WERI-Rb-1 (cell line): ENCODE measurements at places on chromosomes 5 and 9.

DNA sequence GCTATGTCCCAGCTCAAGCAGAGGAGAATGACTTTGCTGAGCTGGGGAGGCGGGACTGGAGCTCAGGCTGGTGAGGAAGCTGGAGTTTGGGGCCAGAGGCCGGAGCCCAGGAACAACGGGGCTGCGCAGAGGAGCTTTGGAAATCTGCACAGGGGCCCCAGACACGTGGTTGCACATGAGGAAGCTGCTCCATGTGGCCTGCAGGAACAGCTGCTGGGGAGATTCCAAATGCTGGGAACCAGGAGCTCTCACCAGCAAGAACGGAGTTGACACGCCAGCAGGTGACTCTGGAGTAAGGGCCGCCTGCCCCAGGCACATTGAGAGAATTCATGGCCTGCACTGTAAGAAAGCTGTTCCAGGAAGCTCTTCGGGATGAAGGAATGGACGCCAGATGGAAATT lies 91.0 kb downstream of the OLFM1 start:
- DNase-seq: no peak

GRCh38 chr5:77280036-77280435 lies 69.6 kb downstream of the PDE8B start:
- no peak for DNase-seq

DNA sequence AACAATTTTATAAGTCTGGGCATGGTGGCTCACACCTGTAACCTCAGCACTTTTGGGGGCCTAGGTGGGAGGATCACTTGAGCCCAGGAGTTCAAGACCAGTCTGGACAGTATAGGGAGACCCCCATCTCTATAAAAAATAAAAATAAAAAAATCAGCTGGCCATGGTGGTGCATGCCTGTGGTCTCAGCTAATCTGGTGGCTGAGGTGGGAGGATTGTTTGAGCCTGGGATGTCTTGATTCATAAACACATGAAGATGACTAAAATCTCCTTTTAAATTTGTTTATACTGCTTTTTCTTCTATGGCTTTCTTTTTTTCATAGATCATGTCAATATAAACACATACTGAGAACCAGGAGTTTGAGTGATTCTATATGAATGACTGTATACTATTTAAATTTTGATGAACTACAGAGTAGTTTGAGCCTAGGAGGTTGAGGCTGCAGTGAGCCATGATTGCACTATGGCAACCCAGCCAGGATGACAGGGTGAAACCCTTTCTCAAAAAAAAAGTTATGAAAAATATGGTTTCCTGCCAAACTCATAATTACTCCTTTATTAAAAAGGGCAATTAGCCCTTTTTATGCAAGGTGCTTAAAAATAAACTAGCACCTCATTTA lies 14.2 kb downstream of the RIC1 start:
- DNase-seq: no peak

GRCh38 chr5:81233080-81233634 lies at the start of gene CKMT2:
Gene CKMT2 (plus strand): TSS chr5:81233322. CDS start chr5:81251133, 17,811 bp downstream.
- peak; percentile 89 for DNase-seq

GRCh38 chr9:126461608-126462007 lies 135.0 kb downstream of the MVB12B start:
- DNase-seq: no peak

DNA sequence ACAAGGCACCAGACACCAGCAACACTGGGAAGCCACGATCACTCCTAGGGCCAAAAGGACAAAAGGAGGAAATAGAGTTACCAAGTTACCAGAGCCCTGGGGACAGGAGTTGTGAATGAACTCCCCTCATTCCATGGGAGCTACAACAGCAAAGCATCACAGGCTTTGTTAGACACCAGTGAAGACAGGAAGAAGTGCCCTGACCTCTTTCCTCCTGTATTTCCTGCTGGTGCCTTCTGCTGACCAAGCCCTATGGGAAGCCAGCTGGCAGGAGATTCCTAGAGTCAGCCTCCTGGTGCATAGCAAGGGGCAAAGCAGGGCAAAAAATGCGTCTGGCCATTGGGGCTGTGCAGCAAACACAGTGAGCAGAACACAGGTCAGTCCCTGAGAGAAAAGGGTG lies 374.7 kb downstream of the ZSWIM6 start:
- no peak for DNase-seq

GRCh38 chr5:90909940-90910339 lies 351.3 kb downstream of the ADGRV1 start:
- no peak for DNase-seq

DNA sequence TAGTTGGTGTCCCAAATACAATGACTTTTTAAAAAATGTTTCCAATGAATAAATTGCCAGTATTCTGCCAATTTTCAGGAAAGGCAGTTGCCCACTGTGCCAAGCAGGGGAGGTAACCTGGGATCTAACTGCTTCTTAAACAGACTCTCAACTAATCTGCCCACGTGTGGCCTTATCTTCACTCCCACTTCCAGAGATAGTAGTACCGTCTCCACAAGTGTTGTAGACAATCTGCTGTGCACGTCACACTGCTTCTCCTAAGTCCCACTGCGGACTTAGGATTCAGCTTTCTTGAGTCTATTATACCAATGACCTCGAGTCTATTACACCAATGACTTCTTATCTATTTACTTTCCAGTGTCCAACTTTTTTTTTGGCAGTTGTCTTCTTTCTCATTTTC lies 21.2 kb downstream of the POU4F3 start:
- DNase-seq: no peak

- no peak for DNase-seq
These were observed 36.0 kb downstream of the SARDH start for GRCh38 chr9:133701981-133702797.
